GDM1 (cell line): ENCODE measurements at places on chromosomes 3 and 15.

GRCh38 chr15:39860200-39860599 is 59.9 kb downstream of the GPR176 start:
- no peak for DNase-seq

DNA sequence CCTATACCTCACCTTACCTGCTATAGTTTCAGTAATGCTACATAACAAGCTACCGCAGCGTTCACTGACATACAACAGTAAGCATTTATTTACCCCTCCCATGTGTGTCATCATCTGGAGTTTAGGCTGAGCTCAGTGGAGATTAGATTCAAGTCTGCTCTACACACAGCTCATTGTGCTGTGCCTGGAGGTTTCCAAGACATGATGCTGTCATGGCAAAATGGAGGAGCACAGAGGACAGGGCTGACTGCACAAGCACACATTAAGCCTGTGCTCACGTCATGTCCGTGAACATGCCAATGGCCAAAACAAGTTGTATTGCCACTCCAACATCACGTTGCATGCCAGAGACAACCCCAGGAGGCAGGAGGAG is 333.8 kb upstream of the TRIM42 start:
- no peak for DNase-seq

DNA sequence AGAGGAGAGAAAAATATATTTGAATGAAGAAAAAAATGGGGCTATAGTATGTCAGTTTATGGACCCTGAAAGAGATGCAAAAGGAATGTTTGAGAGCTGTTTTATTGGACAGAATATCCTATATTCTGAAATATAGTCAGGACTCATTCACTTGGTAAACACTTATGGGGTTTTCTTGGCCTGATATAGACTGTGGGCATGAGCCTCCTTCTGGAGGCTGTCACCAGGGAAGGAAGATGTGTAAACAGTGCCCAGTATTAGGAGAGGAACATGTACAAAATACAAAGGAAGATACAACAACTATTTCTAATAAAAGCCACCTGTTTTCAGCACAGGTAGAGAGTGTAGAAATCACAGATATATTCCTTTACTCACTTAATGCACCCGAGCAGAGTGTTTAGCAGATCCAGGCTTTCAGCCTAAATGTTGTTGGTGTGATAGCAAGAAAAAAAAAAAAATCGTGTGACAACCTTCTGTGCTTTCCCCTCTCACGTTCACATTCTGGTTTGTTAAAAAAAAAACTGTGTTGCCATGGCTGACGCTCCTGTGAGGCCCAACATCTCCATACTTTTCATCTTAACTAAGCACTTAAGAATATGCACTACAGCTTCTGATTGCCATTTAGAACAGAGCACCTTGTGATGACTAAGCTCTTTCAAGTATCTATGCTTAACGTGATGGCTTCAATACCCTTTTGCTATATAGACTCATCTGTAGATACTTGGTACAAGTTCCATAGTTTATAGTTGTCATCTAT is 134.1 kb downstream of the MBNL1 start:
- DNase-seq: no peak

GRCh38 chr3:88996691-88997090 is 110.7 kb upstream of the EPHA3 start:
- no peak for DNase-seq

- DNase-seq: no peak
These were observed 4.7 kb upstream of the CLDN1 start for GRCh38 chr3:190326930-190327329.
